ENCODE measurements at places on chromosomes 12 and 14. TPM values are rescaled to one million over a fixed set of nuclear protein-coding genes. Genes with fewer than 3 reads are reported as not detected.

Gene GLIPR1L1
- not detected for total RNA-seq

- DNase-seq, result no peak
Measured at GRCh38 chr14:98666545-98666944, 605.5 kb downstream of the BCL11B start.

Gene RHOF
- 20.5 TPM for total RNA-seq

- DNase-seq, result no peak
Measured at GRCh38 chr14:24844011-24844410, 205.9 kb downstream of the STXBP6 start.

- DNase-seq, result peak; percentile 52
Measured at GRCh38 chr14:81219759-81220579, 790 bp downstream of the GTF2A1 start.

Gene POLE2
- total RNA-seq, result 4.6 TPM

DNA sequence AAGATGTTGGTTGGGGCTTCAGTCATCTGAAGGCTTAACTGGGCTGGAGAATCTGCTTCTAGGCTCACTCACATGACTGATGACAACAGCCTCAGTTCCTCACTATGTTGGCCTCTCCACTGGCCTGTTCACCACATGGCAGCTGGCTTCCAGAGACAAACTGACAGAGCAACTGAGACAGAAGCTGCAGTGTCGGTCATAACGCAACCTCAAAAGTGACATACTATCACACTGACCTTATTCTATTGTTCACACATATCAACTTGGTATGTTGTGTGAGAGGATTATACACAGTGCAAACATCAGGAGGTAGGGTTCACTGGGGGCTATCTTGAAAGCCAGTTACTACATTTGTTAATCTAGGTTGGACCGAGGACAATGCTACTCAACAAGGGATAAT lies 92.9 kb downstream of the PAWR start:
- DNase-seq, result no peak

GRCh38 chr14:88834883-88835431 lies 10.5 kb downstream of the TTC8 start:
- no peak for DNase-seq

GRCh38 chr12:127238107-127238506 lies 1028.9 kb upstream of the TMEM132C start:
- DNase-seq, result no peak

All from ureter (tissue), 1 donor.